ENCODE measurements at places on chromosomes 12 and 14.

- DNase-seq: no peak
Observed at GRCh38 chr12:5184186-5184585, 140.5 kb downstream of the KCNA5 start.

- no peak for DNase-seq
Observed at GRCh38 chr14:33551963-33552362, 398.9 kb downstream of the EGLN3 start.

DNA sequence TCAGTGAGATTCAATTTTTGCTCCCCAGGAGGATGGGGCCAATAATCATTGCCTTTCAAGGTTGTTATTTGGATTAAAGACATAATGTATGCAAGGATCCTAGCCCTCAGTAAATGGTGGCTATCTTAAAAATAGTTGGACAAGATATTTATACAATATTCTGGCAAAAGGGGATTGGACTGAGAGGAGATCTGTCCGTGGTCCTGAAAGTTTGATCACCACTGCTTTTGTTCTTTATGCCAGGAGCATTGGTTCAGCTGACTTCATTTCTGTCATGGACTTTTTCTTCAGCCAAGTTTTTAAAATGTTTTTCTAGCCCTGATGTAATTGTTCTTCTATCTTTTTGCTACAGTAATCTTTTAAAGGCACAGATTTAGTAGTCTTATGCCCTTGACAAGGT lies 70.2 kb upstream of the TCL1A start:
- peak; percentile 5 for DNase-seq

GRCh38 chr14:96037891-96038557 lies 1.1 kb upstream of the C14orf132 start:
- no peak for DNase-seq

DNA sequence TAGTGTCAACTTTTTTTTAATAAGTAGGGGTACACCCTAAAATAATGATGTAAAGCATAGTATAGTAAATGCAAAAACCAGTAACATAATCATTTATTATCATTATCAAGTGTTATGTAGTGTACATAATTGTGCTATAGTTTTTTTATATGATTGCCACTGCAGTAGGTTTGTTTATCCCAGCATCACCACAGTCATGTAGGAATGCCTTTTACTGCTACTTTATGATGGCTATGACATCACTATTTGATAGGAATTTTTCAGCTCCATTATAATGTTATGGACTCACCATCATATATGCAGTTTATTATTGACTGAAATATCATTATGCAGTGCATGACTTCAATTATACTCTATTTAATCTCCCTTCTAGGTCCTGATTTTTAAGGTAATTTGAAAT lies 121.6 kb downstream of the GPHN start:
- no peak for DNase-seq

DNA sequence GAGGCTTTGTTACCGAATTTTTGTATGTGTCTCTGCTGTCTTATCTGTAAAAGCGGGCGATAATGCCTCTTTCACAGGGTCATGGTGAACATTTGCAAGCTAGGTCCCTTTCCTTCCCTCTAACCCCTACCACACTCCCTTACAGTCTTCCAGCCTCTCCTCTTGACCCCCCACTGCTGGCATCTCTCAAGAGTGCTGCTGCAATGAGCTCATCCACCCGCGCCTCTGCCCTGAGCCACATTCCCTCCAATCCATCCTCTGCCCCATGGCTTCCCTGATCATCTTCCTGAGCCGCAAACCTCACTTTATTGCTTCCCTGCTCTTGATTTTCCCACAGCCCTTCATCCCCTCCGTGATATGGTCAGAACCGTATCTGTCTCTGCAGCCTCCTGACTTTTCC lies 343.6 kb downstream of the BCL11B start:
- no peak for DNase-seq

- no peak for DNase-seq
Observed at GRCh38 chr14:100298551-100299237, 7.5 kb downstream of the SLC25A29 start.

DNA sequence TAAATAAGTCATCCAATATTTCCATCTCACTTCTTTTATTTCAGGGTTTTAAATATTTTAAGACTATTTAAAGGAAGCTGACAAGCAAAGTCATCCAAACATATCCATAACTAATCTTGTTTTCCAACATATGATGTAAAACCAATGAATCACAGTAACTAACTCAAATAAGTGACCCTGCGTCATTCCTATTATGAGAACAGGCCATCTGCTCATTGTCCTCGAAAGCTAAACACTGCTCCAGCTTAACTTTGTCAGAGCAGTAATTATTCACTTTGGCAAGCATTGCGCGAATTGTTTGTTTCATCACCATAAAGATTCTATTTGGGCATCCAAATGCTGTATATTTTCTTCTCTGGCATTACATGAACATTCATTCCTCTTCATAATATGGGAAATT lies 99.1 kb downstream of the CAPZA3 start:
- no peak for DNase-seq

GRCh38 chr14:51789114-51789513 lies 71.3 kb upstream of the GNG2 start:
- DNase-seq: no peak

GRCh38 chr12:127911291-127911690 lies 355.7 kb upstream of the TMEM132C start:
- no peak for DNase-seq

GRCh38 chr12:116425256-116426193 lies 133.7 kb upstream of the MAP1LC3B2 start:
- DNase-seq: no peak

DNA sequence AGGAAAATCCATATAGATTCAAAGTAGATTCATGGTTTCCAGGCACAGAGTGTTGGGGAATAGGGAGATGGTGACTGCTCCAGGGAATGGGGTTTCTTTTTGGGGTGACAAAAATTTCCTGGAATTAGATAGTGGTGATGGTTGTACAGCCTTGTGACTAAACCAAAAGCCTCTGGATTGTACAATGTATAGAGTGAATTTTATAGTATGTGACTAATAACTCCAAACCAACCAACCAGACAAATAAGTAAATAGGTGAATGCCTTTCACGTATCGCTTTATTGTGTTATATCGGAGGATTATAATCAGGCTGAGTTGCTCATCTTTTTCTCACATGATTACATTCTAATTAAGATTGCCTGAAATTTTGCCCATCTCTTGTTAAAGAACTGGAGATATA lies 24.6 kb upstream of the PPFIBP1 start:
- no peak for DNase-seq

GRCh38 chr14:105465209-105466031 lies 9.2 kb upstream of the CRIP2 start:
- DNase-seq: no peak
